ENCODE measurements at places on chromosomes 12 and 14.

- no peak for DNase-seq
These were observed 776.8 kb downstream of the NRXN3 start for GRCh38 chr14:78946949-78947348.

- DNase-seq: no peak
These were observed 128.3 kb downstream of the SSPN start for GRCh38 chr12:26323673-26324072.

DNA sequence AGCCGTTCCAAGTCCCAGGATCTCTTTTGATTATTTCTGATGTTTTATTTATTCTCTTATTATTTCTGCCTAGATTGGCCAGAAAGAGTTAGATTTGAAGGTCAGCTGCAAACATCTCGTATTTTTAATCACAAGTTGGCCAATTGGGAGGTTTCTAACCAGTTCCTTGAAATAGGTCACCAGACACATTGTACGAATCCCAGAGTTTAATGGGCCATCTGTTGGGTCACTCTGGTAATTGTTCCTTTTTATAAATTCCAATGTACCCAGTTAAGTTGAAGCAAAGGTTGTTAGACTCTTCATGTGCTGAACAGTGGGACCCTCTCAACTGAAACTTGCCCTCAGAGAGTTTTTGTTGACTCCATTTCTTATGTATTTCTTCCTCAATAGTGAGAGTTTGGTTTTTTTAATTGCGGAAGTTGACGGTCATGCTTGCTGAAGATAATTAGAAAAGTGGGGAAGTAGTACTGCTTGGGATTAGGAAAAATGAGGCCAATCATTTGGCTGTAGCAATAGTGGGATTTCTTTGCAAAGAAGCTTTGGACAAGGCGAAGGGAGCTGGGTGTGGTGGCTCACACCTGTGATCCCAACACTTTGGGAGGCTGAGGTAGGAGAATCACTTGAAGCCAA lies 382.7 kb upstream of the RGS6 start:
- no peak for DNase-seq

DNA sequence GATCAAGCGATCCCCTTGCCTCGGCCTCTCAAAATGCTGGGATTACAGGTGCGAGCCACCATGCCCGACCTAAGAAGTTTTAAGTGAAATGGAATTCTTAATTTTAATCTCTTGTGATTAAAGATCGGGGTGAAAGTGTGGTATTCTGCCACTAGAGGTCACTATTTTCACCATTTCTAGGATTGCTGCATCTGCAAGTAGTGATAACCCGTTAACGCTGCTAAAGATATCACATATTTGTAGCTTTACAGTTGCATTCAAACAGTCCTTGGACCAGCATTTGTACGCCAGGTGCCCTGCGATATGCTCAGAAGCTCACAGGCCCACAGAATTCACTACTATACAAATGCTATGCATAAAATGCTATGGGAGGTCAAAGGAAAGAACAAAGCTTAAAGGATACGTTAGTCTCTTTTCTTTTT lies 19.3 kb downstream of the CCDC62 start:
- DNase-seq: no peak

DNA sequence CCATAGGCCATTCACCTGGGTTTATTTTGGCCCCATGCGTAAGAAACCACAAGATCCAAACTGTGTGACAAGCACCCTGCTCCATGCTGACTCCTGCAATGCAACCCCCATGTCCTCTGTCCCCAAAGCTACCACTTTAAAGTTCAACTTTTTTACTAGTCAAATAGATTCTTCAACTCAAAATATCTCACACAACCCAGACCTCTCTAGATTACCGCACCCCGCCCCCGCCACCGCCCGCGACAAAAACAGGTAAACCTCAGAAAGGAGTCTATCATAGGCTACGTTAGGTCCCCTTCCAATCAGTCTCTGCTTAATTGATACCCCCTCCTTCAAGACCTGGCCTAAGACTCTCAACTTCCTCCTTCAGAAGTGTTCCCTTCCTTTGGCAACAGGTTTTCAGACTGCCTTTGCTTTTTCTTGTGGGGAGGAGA lies 2.2 kb downstream of the ZFP36L1 start:
- peak; percentile 59 for DNase-seq

DNA sequence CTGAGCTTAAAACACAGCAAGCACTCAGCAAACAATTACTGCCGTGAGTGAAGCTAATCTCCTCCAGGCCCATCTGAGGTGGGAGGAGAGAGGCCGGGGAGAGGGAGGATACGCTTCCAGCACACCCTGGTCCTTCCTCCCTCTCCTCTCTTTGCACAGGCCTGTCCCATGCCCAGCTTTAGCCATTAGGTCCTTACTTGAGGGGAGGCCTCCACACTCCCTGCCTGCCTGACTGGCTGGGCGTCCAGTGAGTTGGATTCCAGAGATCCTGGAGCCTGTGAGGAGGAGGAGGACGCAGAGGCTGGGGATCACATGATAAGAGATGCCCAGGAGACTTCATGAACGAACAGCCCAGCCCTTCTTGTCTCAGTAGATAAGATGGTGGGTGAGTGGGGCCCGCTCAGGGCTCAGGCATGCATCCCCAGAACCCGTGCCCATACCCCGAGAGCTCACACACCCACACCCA lies 65.1 kb upstream of the NCOR2 start:
- no peak for DNase-seq

GRCh38 chr12:123237646-123238329 lies 4.6 kb downstream of the MTRFR start:
- DNase-seq: peak; percentile 68

- DNase-seq: no peak
These were observed 24.1 kb downstream of the MDGA2 start for GRCh38 chr14:47651337-47651736.

DNA sequence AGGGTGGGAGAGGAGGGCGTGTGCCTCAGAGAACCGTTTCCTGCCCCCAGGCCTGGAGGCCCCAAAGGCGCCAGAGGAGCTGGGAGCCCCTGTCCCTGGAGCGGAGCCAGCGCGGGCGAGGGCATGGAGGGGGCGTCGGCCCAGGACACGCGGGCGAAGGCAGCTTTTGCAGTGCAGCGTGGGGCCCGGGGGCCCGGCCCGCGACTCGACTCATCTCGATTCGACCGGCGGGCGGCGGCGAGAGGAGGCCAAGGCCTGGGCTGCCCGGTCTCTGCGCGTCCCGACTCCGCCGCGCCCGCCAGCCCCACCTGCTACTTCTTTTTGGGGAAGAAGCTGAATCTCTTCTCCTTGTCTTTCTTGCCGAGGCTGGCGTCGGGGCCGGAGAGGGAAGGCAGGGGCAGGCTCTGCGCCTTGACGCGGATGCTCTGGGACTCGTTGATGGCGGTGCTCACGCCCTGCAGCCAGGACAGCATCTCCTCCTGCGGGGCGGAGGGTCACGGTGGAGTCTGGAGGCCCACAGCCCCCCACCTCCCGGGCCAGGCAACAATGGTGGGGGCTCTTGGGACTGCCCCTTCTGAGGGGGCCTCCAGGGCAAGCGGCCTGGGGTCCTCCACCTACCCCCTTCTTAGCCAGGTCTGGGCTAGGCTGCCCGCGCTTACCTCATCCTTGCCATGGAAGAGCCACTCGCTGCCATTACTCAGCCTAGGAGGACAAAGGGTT lies 44.9 kb downstream of the PLEKHG3 start:
- no peak for DNase-seq

- DNase-seq: no peak
These were observed 11.0 kb downstream of the RACGAP1 start for GRCh38 chr12:50014342-50014741.

DNA sequence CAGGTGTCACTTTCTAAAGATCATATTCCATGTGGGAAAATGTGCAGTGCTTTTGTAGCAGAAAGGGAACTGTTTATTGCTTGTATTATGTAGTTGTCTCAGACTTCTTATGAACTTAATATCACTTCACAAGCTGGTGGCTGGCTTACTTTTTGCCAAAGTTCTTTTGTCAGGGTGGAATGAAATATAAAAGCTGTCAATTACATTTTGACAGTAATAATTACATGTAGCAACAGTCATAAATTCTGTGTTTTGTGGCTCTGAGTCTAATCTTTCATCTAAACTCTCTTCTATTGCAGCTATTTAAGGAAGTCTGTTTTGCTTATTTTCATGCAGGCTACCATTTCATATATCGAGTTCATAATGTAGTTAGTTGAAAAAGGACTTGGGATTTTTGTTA lies 106.6 kb downstream of the OTOGL start:
- no peak for DNase-seq

GRCh38 chr12:48037267-48037915 lies 33.1 kb upstream of the COL2A1 start:
- no peak for DNase-seq

GRCh38 chr12:107196681-107197080 lies 103.3 kb upstream of the CRY1 start:
- DNase-seq: no peak

DNA sequence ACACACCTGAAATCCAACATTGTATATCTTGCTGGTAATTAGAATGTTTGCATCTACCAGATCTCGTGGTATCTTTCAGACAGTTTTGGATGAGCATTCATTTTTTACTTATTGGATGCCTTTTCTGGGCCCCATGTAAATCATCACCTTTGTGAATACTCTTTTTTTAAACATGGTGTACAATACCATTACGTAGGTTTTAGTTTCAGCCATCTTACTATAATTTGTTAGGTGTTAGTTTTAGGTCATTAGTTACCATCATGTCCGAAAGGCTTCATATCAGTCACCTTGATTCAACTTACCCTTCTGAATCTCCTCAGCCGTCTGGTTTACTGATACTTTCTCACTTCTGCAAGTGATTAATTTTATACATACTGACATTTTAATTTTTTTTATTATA lies 5.3 kb downstream of the EIF2S1 start:
- DNase-seq: no peak

DNA sequence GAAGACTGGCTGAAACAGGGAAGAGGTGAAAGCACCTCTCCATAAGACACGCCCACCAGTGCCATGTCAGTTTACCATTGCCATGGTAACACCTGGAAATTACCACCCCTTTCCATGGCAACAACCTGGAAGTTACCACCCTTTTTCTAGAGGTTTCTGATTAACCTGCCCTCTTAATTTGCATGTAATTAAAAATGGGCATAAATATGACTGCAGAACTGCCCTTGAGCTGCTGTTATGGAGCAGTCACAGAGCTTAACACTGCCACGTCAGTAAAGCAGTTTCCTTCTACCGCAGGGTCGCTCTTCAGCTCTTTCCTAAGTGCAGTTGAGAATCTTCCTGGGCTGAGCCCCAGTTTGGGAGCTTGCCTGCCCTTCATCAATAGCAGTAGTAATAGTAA lies 55.2 kb downstream of the RASSF3 start:
- no peak for DNase-seq

GRCh38 chr14:73913256-73913655 lies 26.6 kb downstream of the ZNF410 start:
- no peak for DNase-seq

DNA sequence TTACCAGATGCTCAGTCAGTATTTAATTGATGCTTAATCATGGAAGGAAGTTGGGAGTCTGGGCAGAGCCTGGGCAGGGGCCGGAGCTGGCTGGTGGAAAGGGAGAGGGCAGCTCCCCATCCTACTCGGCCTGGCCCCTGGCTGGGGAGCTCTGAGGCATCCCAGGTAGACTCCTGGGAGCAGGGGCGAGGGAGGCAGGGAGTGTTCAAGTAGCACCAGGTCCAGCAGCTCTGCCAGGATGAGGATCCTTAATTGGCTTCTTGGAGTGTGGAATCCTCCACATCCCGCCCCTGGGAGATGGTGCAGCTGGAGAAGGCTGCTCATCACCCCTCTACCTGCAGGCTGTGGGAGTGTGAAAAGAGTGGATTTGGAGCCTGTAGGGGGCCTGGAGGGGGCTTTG lies 30.9 kb downstream of the SYNDIG1L start:
- DNase-seq: no peak

- no peak for DNase-seq
These were observed 1.4 kb upstream of the ABCD2 start for GRCh38 chr12:39620659-39621658.

GRCh38 chr12:2795291-2796186 lies 769 bp downstream of the FKBP4 start:
- DNase-seq: peak; percentile 82

DNA sequence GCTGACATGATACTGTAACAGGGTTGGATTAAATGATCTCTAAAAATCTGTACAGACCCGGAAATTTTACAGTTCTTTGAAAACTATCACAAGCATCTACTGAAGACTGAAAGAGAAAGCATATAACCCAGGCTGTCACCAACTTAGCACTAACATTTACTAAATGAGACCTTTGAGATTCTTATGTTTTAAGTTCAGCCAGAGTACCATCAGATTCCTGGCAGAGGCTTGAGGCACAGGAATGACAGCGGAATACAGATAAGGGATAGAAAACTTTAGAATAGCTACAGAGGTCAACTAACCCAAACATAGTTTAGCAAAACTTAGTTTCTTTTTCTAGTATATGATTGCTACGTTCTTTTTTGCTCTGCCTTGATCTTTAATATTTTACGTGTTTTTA lies 91.6 kb upstream of the FERMT2 start:
- DNase-seq: no peak

GRCh38 chr14:68781161-68782021 lies 11.5 kb downstream of the ZFP36L1 start:
- DNase-seq: peak; percentile 67

DNA sequence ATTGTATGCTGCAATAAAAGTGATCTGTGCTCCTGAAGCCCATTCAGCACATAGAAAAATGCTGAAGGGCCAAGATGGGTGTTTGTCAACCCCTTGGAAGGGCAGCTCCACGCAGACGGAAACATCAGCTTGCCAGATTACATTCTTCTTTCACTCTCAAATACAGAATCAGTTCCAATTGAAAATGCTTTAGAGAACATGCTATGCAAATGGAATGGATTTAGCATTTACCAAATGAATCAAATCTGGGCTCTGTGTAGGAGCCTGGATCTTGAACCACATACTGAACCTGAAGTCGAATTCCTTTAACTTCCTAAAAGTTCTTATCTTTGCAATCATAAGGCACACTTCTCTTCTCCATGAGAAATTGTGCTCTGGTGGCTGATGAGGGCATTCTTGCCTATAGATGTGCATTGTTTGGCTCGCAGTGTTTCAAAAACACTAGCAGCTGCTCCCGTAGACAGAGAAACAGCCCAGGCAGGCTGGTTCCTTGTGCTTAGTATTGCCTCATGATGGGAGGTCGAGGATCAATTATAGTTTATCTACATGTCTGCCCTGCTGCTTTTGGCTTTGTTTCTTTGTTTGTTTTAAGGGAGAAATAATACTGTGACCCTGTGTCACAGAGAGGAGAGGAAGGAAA lies 489.8 kb upstream of the FLRT2 start:
- no peak for DNase-seq

DNA sequence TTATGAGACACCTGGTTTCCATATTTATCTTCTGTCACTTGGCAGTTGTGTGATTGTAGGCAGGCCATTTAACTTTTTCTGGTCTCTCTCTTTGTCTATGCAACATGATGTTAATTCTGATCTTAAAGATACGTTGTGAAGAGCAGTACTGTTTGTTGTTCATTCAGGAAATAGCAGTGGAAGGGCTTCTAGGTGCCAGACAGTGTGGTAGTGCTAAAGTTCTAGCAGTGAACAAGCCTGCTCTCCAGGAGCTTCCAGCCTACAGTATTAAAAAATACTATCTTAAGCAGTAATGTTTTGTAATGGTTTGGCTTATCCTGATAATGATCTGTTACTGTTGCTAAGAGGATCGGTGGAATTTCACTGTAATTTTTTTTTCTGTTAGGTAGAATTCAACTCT lies 15.2 kb downstream of the NAA30 start:
- DNase-seq: no peak

All from activated CD4-positive, CD25-positive, alpha-beta regulatory T cell treated with anti-CD3 and anti-CD28 coated beads, Interleukin-2, amount 50 U/mL, for 72 hours (primary cell).